Type B pancreatic cell (in vitro differentiated cells): ENCODE measurements at places on chromosomes 2 and 18.

DNA sequence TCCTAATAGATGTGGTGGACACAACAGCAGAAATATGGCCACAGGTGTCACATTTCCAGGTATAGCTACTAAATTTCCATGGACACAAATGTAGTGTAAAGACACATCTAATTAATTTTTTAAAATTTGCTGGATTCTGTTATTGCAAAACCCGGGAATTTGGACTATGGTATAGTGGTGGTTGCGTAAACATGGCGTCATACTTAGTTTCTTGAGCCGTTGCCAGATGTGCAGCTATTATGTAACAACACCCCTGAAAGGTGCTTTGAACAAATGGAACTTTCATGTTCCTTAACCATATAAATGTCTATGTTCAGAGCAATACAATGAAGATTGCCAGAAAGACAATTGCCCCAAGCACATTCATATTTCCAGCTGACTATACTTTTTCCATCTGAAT is 85.9 kb downstream of the HRH4 start:
- DNase-seq: no peak

DNA sequence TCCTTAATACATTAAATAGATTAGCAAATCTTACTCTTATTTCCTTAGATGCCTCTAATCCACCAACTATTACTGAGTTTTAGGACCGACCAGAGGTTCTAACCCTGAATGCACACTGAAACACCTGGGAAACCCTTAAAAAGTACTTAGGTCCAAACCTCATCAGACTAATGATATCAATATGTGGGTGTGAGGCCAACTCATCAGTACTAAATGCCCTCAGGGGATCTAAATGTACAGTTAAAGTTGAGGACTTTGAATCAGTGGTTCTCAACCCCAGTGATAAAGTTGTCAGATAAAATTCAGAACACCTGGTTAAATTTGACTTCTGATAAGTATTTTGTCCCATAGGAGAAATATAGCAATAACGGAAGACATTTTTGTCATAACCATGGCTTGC is 20.9 kb downstream of the MMADHC start:
- DNase-seq: no peak

DNA sequence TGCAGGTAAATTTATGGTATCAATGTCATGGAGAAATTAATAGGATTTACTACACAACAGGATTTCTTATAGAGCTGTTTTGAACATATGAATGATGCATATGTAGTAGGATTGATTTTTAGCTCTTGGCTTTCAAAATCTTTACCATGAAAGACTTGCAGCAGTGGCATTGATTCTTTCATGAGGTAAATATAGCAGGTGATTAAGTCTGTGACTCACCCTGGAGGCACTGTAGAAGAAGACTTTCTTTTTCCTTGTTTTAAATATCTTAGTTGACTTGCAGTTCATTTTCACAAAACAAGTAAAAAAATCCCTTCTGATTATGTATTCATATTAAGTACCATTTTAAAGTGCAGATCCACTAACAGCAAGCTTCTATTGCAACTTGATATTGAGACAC is 463.0 kb downstream of the FBXO15 start:
- no peak for DNase-seq

- no peak for DNase-seq
Measured at GRCh38 chr18:11955239-11956029, 25.9 kb upstream of the IMPA2 start.

- no peak for DNase-seq
Measured at GRCh38 chr2:22887426-22887825, 497.6 kb upstream of the KLHL29 start.

- DNase-seq: no peak
Measured at GRCh38 chr2:102059151-102059550, 67.4 kb downstream of the IL1R2 start.
